Mammary epithelial cell (primary cell): ENCODE measurements at places on chromosomes 12 and 14. TPM values are rescaled to one million over a fixed set of nuclear protein-coding genes. Genes with fewer than 3 reads are reported as not detected.

Gene ASCL1
- polyA plus RNA-seq, result not detected

Gene CLEC6A
- polyA plus RNA-seq, result not detected

- DNase-seq, result no peak
Observed at GRCh38 chr12:47845081-47845480, 25.4 kb upstream of the HDAC7 start.

Gene CDCA4
- polyA plus RNA-seq, result 53.4 TPM

DNA sequence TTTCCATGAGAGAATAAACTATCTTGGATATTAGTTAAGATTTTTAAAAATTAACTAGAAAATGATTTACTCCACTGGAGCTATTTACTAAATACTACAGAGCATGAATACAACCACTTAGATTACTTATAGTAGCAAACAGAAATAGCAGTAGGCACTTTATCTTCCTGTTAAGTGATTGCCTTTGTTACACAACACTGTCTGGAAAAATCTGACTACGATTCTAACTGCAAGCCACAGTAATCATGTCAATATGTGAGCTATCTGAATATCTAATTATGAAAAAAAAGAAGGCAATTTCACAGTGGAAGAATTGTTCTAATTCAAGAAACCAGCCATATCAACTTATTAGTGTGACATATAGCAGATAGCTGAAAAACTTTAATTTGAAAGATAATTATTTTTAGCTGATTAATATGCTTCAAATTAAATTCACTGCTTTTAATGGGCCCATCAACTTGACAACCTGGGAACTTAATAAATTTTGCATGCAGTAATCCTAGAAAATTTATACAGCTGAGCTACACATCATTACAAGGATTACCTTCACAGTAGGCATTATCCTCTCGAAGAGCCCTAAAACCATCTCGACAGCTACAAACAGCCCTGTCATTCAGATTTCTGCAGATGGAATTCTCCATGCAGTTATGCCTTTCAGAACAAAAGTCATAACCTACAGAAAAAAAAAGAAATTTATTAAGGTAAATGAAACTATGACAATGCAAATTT lies 172.8 kb downstream of the NELL2 start:
- no peak for DNase-seq

GRCh38 chr14:67332468-67332867 lies 27.1 kb downstream of the ATP6V1D start:
- peak; percentile 25 for DNase-seq

DNA sequence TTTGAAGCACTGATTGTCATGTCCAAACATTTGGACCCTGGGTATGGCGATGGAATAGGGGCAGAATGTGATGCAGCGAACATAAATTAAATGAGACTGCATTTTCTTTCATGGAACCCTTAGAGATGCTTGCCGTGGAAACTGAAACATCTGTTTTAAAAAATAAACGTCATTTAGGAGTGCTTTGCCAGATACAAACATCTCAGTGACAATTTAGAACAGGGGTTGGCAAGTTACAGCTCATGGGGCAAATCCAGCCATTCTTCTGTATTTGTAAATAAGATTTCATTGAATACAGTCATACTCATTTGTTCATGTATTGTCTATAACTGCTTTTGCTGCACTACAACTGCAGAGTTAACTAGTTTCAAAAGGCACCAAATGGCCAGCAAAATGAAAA lies 51.2 kb downstream of the SLC35F4 start:
- DNase-seq, result no peak

Gene DEGS2
- polyA plus RNA-seq, result 0.36 TPM

Gene SOX5
- not detected for polyA plus RNA-seq

Gene SPX
- 0.15 TPM for polyA plus RNA-seq

DNA sequence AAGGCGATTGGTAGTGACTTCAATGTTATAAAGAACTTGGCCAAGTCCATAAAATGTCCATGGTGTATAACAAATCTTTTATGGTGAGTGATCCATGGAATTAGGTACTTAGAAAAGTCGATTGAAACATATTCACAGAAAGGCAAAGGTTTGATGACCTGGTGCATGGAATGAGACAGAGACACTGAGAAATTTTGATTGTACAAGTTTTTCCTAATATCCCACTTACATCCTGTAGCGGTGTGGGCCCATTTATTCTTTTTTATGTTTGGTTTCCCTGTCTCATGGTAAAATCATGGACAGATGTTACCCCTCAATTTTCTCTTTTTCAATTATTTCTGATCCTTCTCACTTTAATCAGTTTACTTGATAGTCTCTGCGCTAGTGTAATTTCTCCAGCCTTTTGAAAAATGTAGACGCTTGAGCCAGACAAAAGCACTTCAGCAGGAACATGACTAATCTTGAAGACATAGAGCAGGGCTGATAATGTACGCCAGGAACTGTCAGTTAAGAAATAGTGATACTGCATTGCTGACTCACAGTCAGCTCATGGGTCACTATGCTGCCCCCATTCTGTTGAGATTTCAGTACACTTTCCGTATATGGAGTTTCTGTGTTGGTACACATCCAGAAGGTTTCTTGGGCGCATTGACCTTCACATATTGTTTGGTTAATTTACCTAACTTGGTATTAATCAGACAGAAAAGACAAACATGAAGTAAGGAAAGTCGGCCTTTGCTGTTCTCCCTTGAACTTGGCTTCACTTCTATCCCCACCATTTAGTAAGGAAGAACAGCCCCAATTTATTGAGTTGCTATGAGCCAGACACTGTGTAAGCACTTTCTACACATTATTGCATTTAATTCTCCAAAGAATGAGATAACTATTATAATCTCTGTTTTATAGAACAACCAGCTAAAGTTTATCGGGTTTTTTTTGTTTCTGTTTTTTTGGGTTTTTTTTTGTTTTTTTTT lies 841.7 kb downstream of the DIO2 start:
- DNase-seq, result peak; percentile 5

Gene NUDT14
- 19.8 TPM for polyA plus RNA-seq

DNA sequence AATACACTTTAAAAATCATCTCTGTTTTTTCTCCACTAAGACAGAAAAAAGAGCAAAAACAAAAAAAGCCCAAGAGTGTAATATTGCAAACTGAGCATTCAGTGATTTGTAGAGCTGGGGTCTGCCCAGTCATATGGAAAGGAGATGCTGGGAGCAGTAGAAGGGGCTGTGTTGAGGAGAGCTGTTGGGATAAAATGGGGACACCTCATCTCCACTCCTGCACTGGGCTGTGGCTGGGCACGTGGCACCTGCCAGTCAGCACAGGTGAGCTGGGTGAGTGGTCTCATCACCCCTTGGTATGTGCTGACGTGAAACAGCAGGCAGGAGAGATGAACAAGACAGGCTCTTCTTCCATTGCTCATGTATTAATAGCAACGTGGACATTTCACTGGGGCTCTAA lies 217.4 kb downstream of the C12orf42 start:
- no peak for DNase-seq
